ENCODE measurements at places on chromosomes 16 and 17.

GRCh38 chr16:51658531-51658930 lies 507.5 kb upstream of the SALL1 start:
- no peak for DNase-seq

DNA sequence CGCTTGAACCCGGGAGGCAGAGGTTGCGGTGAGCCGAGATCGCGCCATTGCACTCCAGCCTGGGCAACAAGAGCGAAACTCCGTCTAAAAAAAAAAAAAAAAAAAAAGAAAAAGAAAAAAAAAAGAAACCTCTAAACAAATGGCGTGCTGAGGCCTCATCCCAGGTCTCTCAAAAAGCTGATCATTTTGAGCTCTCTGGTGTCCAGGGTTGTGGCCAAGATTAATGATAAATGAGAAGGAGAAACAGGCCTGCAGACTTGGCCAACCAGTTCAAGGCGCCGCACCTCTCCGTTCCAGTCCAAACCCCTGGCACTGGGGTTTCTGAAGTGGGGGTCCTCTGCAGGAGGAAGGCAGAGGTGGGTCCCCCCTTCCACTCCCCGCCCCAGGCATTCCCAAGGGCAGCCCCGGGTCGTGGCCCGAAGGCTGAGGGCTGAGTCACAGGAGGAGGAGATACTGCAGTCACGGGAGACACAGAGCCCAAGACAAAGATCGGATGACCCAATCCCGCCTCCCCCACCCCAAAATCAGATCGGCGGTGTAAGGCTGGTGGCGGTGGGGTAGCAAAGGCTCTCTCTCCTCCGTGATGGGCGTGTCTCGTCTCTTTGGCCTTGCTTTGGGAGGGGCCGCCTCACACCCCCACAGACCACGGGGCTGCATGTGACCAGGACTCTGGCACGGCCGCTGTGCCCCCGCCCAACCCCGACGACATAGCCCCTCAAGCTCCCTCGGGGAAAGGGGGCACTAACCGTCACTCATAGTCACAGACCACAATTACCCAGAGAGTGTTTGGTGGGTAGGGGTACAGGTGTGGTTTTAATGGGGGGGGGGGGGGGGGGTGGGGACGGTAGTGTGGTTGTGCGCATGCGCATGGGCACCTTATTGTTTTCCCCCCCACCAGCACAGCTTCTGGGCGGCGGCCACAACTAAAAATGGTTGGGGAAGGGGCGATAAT lies 1.1 kb downstream of the VAT1 start:
- DNase-seq, result peak; percentile 39

GRCh38 chr17:65027305-65027704 lies 29.2 kb downstream of the GNA13 start:
- DNase-seq, result no peak

- no peak for DNase-seq
Observed at GRCh38 chr16:49994006-49994405, 31.0 kb upstream of the CNEP1R1 start.

- DNase-seq, result no peak
Observed at GRCh38 chr17:80704894-80705293, 160.3 kb downstream of the RPTOR start.

- DNase-seq, result peak; percentile 67
Observed at GRCh38 chr17:76498876-76499251, 2.4 kb downstream of the RHBDF2 start.

- DNase-seq, result no peak
Observed at GRCh38 chr16:10511829-10512228, 68.6 kb downstream of the EMP2 start.

DNA sequence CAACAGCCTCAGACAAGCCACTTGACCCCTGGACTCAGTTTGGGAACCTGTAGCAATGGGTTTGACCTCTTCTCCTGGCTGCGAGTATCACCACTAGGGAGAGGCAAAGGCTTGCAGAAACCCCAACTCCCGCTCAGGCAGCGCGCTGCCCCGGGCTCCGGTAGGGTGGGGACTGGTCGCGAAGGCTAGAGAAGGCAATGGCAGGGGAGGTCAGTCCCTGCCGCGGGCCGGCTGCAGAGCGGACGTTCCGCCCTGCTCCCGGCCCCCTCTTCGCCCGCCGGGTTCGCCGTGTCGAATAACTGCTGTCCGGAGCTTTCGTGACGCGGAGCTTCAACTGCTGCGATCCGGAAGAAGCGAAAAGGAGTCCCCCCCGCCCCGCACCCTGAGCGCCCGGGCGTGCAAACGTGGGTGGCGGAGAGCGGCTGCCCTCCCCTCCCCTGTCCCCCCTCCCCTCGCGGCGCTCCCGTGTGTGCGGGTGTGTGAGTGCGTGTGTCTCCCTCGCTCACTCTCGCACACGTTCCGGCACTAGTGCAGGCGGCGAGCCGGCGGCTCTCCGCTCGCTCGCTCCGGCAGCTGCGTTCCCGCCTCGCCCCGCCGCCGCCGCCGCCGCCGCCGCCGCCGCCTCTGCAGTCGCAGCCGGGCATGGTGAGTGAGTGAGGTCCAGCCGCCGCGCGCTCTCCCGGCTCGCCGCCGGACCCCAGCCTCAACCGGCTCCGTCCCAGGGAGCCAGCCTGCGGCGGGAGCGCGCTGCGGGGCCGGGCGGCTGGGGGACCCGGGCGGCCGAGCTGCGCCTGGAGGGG lies 772 bp upstream of the SHISA6 start:
- no peak for DNase-seq

DNA sequence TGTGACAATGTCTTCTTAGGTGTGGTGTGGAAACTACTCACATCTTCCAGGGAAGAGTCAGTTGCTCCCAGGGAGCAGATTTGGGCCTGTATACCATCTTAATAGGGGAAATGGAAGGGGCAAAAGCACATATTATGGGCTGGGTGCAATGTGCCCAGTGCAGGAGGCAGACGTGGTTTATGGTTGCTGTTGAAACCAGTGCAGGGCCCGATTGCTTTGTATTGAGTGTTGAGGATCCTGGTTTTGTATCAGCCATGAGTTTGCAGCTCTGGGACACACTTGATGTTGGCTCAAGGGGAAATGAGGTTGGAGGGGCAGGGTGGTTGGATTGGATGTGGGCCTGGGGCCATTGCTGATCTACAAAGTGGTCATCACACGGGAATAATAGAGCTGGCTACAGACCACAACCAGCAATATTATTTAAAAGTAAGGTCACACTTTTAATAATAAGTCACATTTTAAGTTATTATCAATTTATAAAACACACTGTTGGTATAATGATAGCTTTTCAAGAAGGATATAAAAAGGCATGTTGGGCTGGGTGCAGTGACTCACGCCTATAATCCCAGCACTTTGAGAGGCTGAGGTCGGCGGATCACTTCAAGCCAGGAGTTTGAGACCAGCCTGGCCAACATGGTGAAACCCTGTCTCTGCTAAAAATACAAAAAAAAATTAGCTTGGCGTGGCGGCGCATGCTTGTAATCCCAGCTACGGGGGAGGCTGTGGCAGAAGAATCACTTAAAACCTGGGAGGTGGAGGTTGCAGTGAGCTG lies 302.4 kb downstream of the SEC14L1 start:
- no peak for DNase-seq

DNA sequence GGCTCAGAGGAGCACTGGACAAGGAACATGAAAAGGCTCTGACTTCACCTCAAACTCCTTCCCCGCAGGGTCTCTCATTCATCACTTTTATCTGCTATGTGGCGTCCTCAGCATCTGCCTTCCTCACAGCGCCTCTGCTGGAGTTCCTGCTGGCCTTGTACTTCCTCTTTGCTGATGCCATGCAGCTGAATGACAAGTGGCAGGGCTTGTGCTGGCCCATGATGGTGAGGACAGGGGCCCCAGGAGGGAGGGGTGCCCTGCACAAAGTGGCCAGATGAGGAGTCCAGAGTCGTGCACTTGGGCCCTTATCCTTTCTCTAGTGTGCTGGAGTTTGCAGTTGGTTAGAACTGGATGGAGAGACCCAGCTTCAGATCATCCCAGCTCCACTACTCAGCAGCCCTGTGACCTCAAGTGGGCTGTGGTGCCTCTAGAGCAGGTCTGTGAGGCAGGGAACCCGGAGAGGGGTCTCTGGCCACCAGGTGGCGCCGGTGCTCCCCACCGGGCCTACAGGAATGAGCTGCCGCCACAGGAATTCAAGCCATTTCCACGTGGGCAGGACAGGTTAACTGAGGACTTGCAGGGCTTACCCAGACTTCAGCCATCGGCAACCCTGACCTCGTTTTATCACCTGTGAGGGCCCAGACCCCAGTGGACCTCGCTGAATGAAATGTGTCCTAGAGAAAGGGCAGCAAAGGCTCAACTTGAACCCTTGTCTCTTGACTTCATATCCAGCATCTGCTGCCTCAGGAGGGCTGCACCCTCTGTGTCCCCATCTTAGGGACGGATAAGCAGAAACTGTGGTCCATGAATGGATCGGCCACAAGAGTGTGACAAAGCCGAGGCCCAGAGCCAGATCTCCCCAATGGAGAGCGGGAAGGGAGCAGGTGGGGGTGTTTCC lies 4.0 kb downstream of the CMTM3 start:
- DNase-seq, result peak; percentile 72

DNA sequence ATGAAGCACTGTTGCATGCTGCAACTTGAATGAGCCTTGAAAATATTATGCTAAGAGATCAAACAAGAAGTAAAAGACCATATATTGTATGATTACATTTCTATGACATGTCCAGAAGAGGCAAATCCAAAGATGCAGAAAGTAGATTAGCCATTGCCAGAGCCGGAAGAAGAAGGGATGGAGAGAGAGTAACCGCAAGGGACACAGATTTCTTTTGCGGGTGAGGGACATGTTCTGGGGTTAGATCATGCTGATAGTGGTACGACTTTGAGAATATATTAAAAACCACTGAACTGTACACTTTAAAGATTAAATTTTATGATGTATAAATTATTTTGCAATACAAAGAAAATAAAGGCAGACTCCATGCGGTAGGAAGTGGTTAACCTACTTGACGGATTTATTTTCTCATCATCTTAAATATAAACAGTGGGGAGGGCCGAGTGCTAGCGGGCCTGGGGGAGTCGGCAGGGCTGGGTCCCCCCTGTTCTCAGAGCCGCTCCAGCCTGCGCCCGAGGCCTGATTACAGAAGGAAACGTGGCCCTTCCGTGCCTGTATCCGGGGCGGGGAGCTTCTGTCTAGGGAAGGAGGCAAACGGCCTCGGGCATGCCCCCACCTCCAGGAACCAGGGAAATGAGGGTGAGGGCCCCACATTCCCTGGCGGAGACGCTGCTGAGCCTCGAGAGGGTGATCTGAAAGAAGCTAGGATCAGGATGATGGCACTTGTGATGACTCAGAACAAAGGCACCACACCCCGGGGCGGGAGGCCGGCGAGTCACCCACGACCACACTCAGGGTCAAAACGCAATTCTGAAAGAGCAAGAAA lies 48.0 kb downstream of the SHCBP1 start:
- DNase-seq, result no peak

GRCh38 chr16:66121466-66121865 lies 245.0 kb upstream of the CDH5 start:
- no peak for DNase-seq

DNA sequence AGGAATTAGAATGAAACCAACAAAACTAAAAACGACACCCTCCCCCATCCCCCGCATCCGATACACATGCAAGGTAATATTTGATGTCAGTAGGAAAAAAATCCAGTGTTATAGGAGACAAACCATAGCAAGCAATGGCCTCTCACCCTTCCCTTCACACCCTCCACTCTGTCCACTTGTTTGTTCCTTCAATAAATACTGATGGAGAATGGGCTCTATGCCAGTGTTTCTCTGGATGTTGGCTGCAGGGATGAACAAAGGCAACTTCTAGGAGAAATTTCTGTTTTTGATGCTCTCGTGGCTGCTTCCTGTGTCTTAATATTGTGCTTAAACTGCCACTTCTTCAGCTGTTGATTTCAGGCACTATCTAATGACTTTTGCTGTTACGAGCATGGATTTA lies 98.8 kb downstream of the WWOX start:
- DNase-seq, result no peak

- DNase-seq, result no peak
Observed at GRCh38 chr17:68497885-68498319, 14.3 kb upstream of the PRKAR1A start.

DNA sequence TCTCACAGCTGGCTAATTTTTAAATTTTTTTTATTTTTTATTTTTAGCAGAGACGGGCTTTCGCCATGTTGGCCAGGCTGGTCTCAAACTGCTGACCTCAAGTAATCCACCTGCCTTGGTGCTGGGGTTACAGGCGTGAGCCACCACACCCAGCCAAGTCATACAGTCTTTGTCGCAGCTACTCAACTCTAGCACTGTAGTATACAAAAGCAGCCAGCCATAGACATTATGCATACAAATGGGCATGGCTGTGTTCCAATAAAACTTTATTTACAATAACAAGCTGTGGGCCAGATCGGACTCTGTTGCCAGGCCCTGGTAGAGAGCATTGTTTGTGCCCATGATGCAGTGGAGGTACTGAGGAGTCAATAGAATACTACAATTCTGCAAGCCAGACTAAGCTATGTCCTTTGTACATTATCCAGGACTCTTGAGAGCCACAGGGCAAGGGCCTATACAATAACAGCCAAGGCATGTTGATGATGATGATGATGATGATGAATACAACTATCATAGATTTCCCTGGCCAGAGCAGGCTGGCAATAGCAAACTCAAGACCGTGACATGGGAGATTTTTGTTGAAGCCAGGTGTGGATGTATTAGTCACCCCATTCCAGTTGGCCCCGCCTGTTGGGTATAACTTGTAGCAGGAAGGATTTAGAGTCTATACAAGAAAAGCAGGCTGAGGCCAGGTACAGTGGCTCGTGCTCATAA lies 101.8 kb downstream of the MYH11 start:
- DNase-seq, result no peak

- DNase-seq, result peak; percentile 73
Observed at GRCh38 chr17:7435676-7436555, 681 bp downstream of the TMEM102 start.

- no peak for DNase-seq
Observed at GRCh38 chr16:89365044-89365467, 125.3 kb downstream of the ANKRD11 start.

DNA sequence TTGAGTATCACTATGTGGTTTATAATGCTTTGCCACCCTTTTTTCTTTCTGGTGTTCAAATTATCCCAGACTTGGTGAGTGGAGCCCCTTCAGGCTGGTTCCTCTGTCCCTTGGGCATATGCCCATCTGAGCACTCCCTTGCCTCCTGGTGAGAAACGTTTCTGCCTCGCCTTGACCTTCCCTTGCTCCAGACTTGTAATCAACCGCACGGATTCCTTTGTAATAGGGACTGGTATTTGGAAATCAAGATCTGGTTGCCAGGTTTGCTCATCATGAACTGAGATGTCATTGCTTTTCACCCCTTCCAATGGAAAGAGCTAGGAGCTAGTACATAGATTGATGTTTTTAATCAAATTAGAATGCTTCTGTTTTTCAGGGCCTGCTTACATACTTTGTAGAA lies 43.7 kb downstream of the SEC14L1 start:
- no peak for DNase-seq

GRCh38 chr17:337866-338265 lies 14.7 kb downstream of the RPH3AL start:
- no peak for DNase-seq

Data from CD8-positive, alpha-beta T cell (primary cell).